ENCODE measurements at places on chromosomes 2 and 18.

- DNase-seq = peak; percentile 17
Measured at GRCh38 chr2:120650022-120650644, 85.5 kb upstream of the GLI2 start.

- no peak for DNase-seq
Measured at GRCh38 chr18:33291539-33291938, 149.0 kb downstream of the CCDC178 start.

- DNase-seq = no peak
Measured at GRCh38 chr2:119338826-119339561, 27.6 kb downstream of the C2orf76 start.

DNA sequence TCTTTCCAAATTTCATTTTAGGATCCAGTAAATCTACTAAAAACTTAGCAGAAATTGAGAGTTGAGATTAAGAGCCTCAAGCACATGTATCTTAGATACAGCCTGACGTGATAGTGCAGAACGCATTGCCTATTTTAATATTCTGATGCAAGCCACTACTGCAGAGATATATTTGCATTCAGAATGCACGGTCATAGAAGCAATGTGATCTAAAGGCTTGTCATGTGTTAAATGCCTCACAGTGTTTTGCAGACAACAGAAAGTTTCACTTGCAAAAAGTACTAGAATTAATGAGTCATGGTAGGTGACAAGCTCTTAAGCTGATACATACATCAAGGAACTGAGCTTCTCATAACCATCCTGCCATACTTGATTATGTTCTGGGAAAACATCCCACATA, 886.7 kb upstream of the CHAC2 start:
- no peak for DNase-seq
